Femur (tissue), 1 donor: ENCODE measurements at places on chromosomes 5 and 9.

GRCh38 chr5:178423901-178424809 lies 166.0 kb downstream of the COL23A1 start:
- DNase-seq: no peak

DNA sequence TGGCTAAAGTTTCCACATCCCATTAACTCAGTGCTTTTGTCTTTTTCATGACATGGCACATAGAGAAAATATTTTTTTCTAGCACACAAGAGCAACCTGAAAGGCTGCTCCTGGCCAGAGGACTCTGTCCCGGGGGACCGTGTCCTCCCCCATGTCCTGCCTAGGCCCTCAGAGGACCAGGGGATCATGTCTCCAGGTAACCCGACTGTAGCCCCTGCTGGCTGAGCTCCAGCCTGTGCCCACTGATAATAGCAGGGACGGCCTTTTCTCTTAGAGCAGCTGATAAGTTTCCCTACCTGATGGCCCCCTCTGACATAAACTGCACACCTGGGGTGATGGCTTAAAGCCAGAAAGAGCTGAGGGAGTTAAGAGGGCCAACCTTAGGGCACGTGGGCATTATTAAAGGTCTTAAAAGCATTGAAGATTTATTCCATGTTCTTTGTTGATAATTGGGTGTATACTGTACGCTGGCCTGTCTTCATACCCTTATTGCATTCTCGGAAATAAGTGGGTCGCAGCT lies 5.9 kb downstream of the HDHD3 start:
- no peak for DNase-seq

DNA sequence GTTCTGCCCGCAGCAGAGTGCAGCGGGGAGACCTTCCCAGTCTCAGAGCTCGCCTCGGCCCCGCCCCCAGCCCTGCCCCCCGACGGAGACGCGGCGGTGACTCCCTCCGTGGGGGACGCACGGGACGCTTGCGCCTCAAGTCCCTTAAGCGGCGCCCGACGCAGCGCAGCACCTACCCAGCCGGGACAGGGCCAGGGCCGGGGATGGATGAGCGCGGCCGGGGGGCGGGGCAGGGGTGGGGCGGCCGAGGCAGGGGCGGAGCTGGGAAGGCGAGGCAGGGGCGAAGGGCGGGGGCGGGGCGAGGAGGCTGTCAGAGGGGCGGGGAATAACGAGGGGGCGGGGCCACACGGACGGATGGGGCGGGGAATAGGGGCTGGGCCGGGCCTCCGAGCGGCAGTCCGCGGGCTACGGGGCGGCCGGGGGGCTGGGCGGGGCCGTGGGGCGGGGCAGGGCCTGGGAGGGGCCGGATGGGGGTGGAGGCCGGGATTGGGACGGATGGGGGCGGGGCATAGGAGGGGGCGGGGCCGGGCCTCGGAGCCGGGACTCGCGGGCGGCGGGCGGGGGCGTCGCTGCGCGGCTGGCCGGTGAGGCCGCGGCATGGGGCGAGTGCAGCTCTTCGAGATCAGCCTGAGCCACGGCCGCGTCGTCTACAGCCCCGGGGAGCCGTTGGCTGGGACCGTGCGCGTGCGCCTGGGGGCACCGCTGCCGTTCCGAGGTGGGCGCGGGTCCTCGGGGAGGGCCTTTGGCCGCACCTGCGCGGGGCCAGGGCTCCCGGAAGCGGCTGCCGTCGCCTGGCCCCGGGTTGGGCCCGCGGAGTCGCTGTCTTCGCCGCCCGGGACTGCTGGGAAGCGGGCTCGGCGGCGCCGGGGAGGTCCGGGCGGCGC lies at the start of gene ARRDC1:
ARRDC1 (plus strand) TSS at position 566 of the 884 bp plus-strand sequence; CDS start at position 598, 32 bp downstream.
- peak; percentile 97 for DNase-seq

DNA sequence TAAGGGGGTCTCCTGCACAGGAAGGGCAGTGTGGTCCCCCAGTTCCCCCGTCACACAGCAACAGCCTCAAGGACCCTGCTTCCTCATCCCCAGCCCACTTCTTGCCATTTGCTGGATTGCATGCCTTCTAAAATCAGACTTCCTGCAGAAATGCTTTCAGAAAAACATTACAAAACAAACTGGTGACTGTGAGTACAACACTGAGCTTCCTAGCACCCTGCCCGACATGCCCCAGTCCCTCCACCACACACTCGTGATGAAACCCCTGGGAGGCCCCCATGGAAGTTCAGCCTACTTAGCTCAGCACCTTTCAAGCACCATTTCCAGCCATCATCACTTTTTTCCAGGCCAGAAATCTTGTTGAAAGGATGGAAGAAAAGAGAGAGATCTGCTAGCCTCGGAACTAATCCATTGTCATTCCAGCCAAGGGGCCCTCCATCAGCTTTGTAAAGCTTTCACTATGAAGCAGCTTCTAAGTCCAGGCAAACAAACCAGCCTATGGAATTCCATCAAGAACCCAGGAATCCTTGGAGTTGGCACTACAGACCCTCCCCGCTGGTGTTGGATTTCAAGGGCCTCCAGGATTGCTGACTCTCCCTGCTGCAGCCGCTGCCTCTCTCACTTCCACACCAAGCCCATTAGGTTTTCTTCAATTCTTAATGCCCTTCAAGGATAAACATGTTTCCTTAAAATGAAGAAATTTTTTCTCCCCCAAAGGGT lies 114.6 kb downstream of the C5orf15 start:
- DNase-seq: no peak

DNA sequence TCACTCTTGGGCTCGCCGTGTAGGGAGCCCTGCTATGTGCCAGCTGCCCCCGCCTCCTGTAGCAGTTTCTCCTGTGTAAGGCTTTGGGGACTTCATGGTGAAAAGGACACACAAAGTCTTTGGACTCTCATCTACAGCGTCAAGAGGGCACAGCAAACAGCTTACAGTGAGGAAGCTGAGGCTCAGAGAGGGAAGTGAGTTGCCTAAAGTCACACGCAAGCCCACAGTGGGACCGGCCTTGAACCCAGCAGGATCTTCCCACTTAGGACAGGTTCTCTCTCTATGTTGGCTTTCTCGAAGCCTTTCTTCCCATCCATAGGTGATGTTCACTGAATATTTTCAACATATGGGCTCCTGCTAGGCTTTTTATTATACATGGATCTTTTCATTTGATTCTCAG lies 9.8 kb upstream of the PRRX2 start:
- DNase-seq: no peak

GRCh38 chr9:10255758-10256157 lies 357.0 kb downstream of the PTPRD start:
- no peak for DNase-seq

GRCh38 chr5:149423049-149423793 lies 44.1 kb upstream of the IL17B start:
- DNase-seq: no peak
